Stimulated activated CD4-positive, alpha-beta T cell treated with anti-CD3 and anti-CD28 coated beads, Interleukin-2, amount 100 ng/mL, for 48 hours (primary cell): ENCODE measurements at places on chromosomes 16 and 17.

DNA sequence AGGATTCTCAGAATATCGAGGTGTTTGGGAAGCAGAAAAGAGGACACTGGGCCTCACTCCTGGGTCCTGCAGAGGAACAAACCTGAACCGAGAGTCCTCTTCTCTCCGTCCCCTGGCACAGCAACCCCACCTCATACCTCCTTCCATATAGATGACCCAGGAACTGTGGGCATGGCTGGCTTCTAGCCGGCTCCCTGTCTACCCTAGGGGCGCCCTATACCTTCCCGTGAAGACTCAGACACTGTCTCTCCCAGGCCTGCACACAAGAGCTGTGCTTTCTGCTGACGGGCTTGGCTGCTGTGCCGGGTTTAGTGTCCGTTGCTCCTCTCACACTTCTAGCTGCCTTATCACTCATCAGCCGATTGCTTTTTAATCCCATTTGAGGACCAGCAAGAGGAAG lies 46.5 kb upstream of the CRISPLD2 start:
- no peak for DNase-seq

DNA sequence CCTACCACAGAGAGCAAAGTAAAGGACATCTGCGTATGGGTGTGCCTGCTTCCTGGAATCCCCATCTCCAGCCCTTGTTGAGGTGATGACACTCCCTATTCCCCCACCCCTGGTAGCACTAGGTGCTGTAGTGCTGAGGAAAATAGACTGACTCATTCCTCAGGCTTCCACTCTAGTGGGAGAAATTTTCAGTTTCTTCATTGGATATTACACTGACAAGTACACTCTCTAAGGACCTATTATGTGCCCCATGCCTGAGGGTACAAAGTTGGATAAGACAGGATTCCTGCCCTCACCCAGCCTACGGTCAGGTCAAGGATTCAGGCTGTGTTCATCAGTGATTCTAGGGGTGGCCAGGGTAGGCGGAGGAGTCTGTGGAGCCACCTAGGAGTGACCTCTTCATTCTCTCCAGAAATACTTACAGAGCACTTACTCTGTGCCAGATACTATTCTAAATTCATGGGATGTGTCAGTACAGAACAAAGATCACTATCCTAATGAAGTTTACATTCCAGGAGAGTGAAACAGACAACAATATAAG lies 4.5 kb upstream of the ZC3H7A start:
- no peak for DNase-seq

- peak; percentile 70 for DNase-seq
Measured at GRCh38 chr17:2814481-2815341, 18.5 kb downstream of the RAP1GAP2 start.

DNA sequence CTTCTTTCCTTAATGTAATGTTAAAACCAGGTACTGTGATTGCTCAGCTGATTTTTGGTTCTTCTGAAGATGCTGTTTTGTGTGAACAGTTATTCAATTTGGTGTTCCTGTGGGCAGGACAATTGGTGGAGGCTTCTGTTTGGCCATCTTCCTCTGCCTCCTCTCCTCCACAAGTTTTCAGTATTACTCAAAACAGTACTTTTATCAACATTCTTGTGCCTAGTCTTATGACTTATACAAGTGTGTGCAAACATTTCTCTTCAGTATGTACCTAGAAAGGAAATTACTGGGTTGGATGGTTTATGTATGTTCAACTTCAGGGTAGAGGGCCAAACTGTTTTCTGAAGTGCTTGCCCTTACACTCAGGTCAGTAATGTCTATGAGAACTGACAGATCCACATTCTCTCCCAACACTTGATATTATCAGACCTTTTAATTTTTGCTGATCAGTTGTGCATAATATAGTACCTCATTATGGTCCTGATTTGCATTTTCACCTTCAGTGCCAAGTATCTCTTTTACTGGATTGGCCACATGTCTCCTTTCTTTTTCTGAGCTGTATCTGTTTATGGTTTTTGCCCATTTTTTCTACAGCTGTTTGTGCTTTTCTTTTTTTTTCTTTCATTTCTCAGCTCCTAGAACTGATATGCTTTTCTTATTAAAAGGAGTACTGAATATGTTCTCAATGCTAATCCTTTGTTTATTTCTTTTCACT lies 50.9 kb downstream of the ERCC4 start:
- no peak for DNase-seq

DNA sequence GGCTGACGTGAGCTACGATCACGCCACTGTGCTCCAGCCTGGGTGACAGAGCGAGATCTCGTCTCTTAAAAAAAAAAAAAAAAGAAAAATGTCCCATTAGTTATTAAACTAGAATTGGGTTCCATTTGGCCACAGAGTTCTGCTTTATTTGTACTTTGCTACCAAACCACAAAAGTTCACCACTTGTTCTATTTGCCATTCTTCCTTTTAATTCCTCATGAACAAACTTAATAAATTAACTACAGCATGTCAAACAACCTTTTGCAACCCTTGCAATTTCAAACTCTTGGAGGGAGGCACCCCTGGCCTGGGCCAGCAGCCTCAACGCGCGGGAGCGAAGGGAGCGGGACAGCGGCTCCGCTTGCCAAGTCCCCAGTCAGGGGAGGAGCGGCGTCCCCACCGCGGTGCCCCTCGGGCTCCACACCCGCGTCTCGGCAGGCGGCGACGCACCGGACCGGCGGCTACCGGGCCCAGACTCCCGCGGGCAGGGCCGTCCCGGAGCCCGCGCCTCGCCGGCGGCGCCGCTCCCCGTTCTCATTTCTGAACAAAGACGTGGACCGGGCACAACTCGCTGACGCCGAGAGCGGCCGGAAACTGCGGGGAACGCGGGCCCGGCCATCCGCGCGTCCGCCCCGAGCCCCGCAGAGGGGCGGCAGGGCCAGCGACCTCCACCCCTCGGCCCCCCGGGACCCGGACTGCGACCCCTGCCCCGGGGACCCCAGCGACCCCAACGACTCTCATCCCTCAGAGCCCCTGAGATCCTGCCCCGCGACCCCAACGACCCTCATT lies 775 bp downstream of the CYTH1 start:
- DNase-seq, result no peak

DNA sequence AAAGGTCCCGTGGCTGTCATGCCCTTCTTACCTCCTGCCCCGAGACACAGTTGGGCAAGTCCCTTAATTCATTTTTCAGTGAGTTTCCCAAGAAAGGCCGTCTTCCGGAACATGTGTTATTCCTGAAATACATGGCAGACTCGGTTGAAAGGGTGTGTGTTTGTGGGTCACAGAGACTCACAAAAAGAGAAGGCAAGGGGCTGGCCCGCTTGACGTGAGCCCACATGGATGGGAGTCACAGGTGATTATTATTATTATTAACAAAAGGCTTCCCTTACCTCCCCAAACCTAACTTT lies 34.1 kb upstream of the CCR7 start:
- DNase-seq, result no peak

DNA sequence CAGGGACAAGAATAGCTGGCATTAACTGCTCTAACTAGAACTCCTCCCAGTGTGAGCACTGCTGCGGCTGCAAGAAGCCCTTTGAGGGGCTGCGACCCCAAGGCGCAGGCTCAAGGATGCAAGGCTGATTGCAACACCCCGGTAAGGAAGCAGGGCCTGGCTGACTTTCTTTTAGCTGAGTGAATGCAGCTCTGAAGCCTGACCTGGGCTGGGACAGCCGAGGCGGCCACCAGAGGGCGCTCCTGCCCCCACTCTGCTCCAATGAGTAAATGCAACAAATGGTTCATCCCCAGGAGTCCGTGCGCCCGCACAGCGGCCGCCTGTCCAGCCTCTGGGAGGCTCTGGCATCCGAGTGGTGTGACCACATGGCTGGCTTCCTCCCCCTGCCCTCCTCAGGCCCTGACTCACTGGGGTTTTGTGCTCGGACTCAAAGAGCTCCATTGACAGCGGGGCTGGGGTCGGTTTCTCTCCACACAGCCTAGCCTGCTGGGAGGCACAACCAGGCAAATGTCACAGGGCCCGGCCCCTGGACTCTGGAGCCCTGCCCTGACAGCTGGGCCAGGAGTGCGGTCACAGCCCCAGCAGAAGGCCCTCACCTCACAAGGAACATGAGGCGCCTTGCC lies at the start of gene SMIM5:
TSS of gene SMIM5 (plus strand) at position 572 of the 623 bp plus-strand sequence. CDS start 6,768 bp downstream, outside the sequence.
- DNase-seq, result peak; percentile 88

DNA sequence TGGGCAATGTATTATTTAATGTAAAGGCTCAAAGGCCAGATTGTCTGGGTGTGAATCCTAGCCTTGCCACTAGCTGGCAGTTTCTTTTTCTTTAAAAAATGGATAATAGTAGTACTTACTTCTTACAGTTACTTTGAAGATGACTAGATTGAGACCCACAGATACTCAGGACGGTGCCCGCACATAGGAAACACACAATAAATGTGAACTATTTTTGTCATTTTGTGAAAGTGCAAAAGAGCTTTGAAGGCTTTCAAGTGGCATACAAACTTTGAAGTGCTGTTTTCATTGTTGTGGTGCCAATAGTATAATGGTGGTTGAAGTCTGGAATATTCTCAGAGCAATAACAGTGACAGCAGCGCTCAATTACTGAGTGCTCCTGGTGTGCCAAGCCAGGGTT lies 63.6 kb downstream of the OTOA start:
- DNase-seq, result no peak

DNA sequence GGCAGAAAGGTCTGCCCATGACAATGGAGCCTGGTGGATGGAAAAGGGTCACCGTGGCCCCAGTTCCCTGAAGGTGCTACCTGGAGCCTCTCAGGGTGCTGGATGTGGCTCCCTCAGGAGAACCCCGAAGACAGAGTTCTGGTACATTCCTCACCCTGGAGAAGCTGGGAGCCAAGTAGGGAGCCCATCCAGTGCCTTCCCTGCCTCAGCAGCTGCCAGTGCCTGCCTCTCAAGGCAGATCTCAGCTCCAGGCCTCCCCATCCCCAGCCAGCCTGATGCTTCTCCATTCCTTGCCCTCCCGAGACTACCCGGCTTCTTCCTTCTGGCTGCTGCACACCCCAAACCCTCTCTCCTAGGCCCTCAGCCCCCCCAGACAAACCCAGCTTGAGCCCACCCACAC lies 20.5 kb downstream of the SCGB1C2 start:
- DNase-seq, result no peak
